ENCODE measurements at places on chromosomes 7 and 10.

DNA sequence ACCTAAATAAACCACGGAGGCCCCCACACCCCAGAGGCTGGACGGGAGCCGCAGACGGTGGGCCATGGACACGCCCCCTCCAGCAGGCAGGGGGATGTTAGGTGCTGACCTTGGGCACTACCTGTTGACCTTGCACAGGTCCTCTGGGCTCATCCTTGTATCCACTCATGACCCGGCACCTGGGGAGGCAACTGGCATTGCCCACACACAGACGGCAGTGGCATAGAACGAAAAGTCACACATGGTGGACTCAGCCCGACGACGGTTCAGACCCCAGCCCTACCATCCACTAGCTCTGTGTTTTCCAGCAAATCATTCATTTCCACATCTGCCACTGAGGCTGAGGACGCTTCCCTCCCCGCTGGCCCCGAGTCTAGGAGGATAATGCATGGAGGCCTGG, 247.7 kb upstream of the PPP2R2D start:
- DNase-seq = no peak

- DNase-seq = no peak
Observed at GRCh38 chr7:1019789-1020610, 24.3 kb upstream of the GPR146 start.

GRCh38 chr10:17984056-17984455, 32.3 kb downstream of the SLC39A12 start:
- DNase-seq = no peak

DNA sequence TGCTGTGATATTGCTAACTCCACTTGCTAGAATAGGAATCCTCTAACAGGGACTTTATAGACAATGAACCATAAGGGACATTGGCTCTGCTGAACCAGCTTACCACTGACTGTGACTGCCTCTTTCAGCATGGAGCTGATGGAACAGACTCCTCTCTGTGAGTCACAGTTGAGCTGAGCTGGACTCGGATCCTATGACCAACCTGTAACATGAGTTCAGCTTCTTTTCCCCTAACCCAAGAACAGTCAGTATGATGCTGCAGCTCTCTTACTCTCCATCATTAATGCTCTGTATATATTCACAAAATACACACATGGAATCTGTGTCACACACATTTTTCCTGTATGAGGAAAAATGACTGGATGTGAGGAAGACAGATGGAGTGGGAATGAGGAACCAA, 177.9 kb upstream of the BET1 start:
- DNase-seq = no peak

DNA sequence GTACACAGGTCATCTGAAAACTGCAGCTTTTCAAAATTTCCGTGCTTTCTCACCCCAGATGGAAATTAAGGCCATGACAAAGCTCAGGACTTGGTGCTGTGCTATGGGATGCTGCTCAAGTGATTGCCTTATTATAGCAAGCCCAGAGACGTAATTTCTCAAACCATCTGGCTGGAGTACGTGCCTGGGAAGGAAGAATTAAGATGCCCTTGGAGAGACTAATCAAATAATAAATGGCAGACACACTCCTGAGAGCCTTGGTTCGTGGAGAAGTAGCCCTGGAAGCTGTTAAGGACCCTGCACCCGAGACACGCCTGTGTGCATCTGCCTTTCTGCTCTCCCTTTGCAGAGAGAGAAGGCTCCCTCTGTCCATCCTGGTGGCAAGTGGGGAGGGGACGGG, 38.3 kb upstream of the PRLHR start:
- DNase-seq = no peak

Data from effector CD8-positive, alpha-beta T cell (primary cell).